ENCODE measurements at places on chromosomes 12 and 14.

DNA sequence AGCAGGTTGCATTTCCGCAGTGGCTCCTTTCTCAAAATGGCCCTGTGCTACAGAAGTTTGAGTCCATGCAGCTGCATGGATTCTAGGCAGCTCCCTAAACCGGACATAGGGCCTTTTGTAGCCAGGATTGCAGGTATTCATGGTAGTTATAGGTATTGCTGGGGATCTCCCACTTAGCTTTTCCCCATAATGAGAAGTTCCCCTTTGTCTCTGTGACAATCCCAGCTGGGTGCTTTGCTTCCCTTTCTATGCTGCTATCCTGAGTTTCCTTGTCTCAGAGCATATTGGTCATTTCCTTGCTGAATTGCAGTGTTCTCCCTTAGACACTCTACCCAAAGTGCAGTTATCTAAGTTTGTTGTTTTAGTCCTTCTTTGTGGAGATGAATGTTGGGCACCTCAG lies 120.9 kb upstream of the MIS18BP1 start:
- DNase-seq = no peak

DNA sequence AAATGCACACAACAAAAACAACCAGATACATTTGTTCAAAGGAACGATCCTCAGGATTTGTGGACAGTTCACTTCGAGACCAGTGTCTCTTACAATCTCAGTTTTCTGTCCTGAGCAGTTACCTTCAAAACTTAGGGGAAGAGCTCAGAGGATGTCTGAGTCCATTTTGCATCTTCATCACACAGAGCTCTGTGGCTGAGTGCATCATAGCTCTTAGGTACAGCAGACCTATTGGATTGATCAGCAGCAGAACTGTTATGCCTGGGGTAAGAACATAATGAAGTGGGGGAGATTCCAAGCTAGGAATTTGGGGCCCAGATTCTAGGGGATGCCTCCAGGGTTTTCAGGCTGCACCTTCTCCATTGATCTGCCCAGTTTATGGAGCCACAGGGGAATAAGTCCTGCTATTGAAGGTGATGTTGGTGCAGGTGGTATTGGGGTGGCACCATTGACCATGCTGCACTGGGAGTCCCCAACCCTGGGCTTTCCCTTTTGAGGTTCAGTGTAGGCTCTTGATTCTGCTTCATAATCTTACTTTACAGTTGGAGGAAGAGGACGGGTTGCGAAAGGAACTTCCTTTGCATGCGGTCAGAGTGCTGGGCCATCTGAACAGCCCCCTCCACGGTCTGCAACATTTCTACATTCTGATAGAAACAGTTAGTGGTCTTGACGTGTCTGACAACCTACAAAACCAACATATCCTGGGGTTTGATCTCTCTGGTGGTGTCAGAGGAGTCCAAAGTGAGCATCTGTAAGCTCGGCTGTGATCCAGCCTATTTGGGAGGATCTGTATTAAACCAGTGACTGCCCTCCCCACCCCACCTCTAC lies 112.8 kb downstream of the CHST11 start:
- peak; percentile 67 for DNase-seq

- no peak for DNase-seq
Observed at GRCh38 chr14:20468764-20469241, 403 bp upstream of the PNP start.

DNA sequence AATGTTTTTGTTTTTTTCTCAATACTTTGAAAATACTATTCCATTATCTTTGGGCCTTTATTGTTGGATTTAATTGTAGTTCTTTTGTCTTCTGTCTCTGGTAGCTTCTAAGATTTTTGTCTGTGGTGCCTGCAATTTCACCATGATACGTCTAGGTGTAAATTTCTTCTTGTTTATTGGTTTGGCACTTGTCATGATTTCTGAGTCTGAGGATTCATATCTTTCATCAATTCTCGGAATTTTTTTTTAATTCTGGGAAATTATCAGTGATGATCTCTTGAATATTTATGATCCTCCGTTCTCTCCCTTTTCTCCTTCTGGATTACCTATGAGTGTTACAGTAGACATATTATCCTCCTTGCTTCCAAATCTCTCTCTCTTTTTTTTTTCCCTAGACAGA lies 14.8 kb upstream of the ADIPOR2 start:
- DNase-seq = no peak

DNA sequence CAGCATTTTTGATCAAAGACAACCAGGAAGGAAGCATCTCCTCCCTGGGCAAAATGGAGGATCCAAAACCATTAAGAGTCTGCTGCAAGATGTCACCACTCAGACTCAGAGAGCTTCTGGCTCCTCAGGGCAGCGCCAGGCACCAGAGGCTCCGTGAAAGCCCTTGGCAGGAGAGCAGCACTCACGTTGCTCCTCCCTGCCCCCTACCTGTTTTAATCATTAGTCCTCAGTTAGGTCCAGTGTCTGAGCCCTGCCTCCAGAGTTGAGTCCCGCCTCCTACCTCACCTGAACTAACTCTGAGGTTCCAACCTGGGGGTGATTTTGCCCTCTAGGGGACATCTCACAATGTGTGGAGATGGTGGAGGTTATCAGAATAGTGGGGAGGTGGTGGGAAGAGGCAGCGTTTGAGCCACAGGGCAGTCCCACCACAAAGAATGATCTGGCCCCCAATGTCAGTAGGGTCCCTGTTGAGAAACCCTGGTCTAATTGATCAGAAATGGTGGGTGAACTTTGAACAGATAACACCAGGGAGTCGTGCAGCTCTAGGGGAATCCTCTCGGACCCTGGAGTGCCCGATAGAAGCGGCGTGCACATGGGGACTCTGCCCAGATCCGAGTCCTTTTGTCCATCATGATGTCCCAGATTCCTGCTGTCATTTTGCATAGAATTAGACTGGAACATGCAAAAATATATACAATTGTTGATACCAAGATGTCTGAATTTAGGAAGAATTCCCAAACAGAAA lies 156.7 kb upstream of the DIO3 start:
- no peak for DNase-seq

GRCh38 chr14:34650786-34651584 lies 21.0 kb upstream of the SNX6 start:
- DNase-seq = no peak

DNA sequence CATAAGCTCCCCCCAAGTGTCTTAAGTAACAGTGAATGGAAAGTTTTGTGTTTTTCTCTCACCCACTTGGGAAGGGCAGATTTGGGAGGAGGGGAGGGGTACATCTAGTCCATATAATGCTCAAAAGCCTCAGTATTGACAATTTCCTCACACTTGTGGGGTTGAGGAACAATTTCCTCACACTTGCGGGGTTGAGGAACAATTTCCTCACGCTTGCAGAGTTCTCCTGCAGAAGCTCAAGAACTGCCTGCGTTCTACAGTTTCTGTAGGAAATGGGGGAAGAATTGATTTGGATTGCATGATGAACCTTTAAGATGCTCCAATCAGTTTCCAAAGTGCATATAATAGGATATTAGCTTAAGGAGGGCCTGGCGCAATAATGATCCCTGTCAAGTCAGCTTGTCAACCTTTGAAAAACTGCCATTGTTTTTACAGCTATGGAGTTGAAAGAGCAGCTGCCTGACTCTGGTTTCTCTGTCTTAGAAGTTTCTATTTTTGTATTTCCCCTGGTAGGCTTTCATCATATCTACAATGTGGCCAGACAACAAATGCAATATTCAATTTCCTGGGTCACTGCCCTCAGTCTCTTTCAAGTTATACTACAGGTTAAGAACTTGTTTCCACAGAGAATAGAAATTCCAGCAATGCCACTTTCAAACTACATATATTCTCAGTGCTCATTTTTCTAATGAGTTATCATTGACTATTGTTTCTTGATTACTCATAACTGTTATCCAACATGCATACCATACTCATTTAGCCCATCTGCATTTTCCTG lies 66.5 kb downstream of the PLEKHG7 start:
- DNase-seq = no peak

DNA sequence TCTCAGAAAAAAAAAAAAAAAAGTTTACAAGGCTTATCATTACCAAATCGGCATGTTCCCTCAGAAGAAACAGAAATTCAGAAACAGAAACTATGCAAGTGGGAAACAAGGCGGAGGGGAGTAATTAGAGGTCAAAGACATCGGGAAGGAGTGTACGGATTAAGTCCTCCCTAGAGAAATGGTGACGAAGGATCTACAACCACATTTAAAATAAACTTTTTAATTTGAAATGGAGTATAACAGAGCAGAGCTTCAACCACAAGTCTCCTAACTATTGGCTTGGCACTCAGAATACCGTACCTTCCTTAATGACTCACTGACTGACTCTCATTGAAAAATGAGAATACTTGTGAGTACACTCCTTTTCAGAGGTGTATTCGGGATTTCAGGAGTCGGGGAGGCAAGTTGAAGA lies 908 bp downstream of the ENTPD5 start:
- DNase-seq = no peak

GRCh38 chr14:90184571-90185266 lies 71.6 kb upstream of the PSMC1 start:
- no peak for DNase-seq

DNA sequence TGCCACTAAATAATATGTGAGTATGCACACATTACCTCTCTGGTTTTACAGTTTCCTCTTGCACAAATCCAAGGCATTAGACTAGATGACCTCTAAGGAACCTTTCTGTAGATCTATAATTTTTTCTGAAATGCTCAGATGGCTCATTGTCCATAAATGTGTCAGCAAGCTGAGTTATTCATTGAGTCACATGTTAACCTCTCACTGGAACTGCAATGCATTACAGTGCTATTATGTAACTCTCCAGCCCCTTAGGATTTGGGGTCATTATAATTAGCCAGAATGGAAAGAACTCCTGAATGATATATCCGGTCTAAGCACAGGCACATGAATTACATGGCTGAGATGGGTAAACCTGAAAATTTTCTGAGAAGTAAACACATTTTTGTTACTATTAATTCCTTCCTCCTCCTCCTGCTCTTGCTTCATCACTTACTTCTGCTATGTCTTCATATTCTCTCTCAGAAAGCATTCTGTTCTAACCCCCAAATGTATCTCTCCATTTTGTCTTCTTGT lies 20.3 kb upstream of the DRAM1 start:
- no peak for DNase-seq

- peak; percentile 35 for DNase-seq
Observed at GRCh38 chr12:2772370-2772769, 22.4 kb upstream of the FKBP4 start.

- no peak for DNase-seq
Observed at GRCh38 chr12:30153981-30154380, 370.2 kb upstream of the TMTC1 start.

- no peak for DNase-seq
Observed at GRCh38 chr14:39217214-39217879, 16.4 kb upstream of the MIA2 start.

DNA sequence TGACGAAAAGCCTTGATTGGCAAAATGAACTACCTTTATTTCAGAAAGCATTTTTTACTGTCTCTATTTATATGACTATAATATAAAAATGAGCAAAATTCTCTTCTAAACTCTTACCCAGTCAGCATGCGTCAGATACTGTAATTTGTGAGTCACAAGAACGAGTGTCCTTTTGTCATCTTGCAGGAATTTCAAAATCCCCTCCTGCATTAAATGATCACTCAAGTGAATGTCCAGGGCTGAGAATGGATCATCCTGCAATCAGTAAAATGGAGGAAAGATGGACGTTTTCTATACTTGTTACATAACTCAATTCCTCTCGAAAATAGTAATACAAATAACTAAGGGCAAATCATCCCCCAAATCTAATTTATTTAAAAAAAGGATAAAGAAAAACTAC lies 77.7 kb upstream of the KCNJ8 start:
- no peak for DNase-seq

DNA sequence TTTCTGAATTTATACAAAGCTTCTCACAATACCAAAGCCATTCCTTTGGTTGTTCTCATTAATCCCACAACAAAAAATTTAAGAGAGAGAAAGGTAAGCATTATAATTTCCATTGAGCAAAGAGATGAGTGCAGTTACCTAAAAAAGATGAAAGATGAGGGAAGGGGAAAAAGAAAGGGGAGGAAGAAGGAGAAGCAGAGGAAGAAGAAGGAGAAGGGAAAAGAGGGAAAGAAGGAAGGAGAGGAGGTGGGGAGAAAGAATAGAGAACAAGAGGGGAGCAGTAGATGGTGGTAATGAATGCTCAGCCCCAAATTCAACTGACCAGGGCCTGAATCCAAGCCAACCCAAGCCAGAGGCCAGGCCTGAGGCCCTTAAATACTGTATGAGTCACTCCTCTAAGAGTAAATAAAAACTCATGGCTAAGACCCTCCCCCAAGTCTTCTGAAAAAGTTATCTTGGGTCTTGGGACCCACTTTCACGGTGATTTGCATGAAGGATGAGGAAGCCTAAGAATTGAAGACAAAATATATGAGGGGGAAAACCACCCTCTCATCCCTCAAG lies 144.6 kb downstream of the ITPR2 start:
- DNase-seq = no peak

DNA sequence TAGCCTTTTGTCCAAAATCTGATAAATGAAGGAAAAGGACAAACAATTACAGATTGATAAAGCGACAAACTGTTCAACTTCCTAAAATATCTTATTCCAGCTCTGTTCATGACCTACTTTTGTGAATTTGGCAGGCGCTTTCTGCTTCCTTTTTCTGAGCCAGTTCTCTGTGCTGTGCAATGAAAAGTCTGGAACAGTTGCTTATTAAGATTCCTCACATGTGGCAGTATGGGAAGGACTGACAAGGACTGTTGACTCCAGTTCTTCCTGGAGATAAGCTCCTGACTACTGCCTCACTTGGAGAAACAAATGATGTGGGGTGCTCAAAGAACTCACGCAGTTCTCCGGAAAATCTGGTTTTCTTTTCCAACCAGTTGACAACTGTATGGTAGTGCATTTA lies 58.3 kb upstream of the ANP32D start:
- DNase-seq = no peak

DNA sequence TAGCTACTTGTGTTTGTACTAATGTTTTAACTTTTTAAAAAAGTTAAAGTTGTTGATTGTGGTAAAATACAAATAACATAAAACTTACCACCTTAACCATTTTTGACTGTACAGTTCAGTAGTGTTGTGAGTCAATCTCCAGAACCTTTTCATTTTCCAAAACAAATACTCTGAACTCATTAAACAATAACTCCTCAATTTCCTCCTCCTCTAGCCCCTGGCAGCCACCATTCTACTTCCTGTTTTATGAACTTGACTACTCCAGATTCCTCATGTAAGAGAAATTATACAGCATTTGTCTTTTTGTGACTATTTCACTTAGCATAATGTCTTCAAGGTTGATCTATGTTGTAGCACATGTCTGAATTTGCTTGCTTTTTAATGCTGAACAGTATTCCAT lies 299.1 kb upstream of the AMIGO2 start:
- no peak for DNase-seq

GRCh38 chr12:15732341-15733061 lies 56.7 kb downstream of the EPS8 start:
- no peak for DNase-seq

DNA sequence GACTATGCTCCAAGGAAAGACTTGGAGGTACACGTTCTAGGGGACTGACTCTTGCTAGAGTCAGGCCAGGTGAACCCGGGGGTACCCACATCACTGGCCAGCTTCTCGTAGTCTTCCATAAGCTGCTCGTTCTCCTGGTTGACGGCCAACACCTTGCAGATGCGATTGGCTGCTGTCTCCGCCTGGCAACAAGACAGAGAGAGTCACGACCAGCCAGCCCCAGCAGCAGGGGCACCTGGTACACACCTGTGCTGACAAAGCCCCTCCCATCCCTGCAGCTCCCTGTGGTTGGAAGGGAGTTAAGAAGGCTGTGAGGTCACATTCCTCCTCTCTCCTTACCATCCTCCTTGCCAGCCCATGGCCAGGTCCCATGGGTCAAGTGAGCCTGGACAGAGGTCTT lies 85.5 kb downstream of the ACTN1 start:
- no peak for DNase-seq

- DNase-seq = no peak
Observed at GRCh38 chr14:37746140-37746832, 150.9 kb downstream of the TTC6 start.

GRCh38 chr12:101127521-101128219 lies 82.4 kb downstream of the SLC5A8 start:
- no peak for DNase-seq
